ENCODE measurements at places on chromosomes 11 and 22.

DNA sequence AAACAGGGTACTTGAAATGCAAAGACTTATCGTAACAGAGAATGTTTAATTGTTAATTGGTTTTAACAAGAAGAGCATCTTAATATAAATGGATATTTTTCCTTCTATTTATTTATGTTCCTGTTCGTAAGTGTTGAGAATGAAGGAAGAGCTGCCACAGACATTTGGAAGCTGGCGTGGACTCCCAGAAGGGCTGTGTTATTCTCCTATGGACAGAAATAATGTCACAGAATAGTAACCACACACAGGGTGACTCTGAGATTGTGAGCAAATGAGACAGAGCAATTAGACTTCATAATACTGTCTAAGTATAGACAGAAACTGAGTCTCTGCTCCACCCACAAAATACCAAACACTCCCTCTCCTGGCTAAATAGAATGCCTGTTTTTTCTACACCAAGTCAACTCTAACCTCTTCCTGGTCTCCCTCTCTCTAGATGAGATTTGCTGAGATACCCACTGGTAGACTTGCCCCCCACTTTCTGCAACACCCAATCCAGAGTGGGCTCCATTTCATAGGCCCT is 6.1 kb downstream of the APOL3 start:
- H3K4me1 ChIP-seq: peaks cover 84% of the 10 kb centered on the region
- no peaks in the 10 kb centered on the region for H3K27me3 ChIP-seq
- DNase-seq: no peak
- peaks cover 6% of the 10 kb centered on the region for H3K36me3 ChIP-seq
- peak overlapping the region; percentile 96 for H3K27ac ChIP-seq

DNA sequence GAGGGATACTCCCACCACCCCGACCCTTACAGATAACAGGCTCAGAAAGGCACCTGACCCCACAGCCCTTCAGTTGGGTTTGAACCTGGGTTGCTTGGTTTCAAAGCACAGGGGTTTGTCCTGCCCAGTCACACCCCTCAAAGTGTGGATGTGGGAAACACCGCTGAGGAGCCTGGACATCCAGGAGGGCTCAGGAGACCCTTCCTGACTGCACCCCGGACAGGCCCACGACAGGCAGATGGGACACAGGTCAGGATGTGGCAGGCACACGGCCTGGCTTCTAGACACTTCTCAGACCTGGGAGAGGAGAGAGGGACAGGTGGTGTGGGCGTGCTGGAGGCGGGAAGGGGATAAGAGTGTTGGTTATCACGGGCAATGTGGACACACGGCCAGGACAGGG is 932.3 kb downstream of the BRD1 start:
- no peak overlapping the region for H3K4me3 ChIP-seq
- H3K27me3 ChIP-seq: no peaks in the 10 kb centered on the region

GRCh38 chr11:85815186-85815931 is 4.4 kb upstream of the SYTL2 start:
- no peak for DNase-seq
- H3K4me1 ChIP-seq: peaks cover 10% of the 10 kb centered on the region
- H3K36me3 ChIP-seq: no peaks in the 10 kb centered on the region

DNA sequence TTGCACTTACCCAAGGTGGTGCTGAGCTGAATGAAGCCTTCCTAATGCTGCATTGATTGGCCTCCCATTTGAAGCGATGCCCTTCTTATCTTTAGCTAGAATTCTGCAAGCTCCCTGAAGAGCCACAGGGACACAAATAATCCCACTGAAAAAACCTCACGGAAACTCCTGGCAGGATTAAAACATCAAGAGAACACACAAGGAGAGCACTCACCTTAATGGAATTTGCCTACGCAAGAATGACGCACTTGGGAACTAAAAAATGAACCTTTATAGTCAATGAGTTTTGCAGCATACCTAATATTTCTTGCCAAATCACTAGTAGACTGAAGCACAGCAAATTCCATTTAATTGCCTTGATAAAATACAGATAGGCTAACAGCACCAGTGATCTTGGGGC is 232.8 kb upstream of the UBASH3B start:
- H3K4me1 ChIP-seq: no peaks in the 10 kb centered on the region
- no peak overlapping the region for H3K4me3 ChIP-seq
- no peaks in the 10 kb centered on the region for H3K36me3 ChIP-seq
- no peaks in the 10 kb centered on the region for H3K27me3 ChIP-seq

- no peak overlapping the region for H3K27ac ChIP-seq
- H3K27me3 ChIP-seq: no peaks in the 10 kb centered on the region
- DNase-seq: no peak
Measured at GRCh38 chr11:64323373-64323772, 5.5 kb downstream of the PRDX5 start.

DNA sequence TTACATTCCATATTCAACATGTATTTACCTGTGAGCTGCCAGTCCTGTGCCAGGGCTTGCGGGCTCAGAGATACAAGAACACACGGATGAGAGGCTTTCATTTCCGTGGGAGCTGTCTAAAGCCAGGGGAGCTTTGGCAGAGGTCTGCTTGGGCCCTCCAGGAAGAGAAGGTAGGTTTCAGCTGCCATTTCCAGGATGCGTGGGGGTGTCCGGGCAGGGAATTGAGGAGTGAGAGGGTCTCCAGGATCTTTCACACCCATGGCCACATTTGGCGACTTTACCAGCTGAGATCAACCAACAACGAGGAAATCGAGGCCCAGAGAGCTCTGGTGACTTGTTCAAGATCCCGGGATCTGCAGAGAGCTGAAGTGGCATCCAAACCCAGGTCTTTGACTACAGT is 119.6 kb downstream of the BUD13 start:
- no peaks in the 10 kb centered on the region for H3K4me1 ChIP-seq
- H3K4me3 ChIP-seq: no peak overlapping the region
- no peaks in the 10 kb centered on the region for H3K36me3 ChIP-seq
- no peaks in the 10 kb centered on the region for H3K27me3 ChIP-seq
- no peak overlapping the region for H3K27ac ChIP-seq

GRCh38 chr11:17827006-17827405 is 92.4 kb downstream of the KCNC1 start:
- no peaks in the 10 kb centered on the region for H3K36me3 ChIP-seq
- H3K27ac ChIP-seq: no peak overlapping the region
- DNase-seq: no peak
- H3K27me3 ChIP-seq: no peaks in the 10 kb centered on the region
- H3K4me3 ChIP-seq: no peak overlapping the region
- peaks cover 10% of the 10 kb centered on the region for H3K4me1 ChIP-seq

DNA sequence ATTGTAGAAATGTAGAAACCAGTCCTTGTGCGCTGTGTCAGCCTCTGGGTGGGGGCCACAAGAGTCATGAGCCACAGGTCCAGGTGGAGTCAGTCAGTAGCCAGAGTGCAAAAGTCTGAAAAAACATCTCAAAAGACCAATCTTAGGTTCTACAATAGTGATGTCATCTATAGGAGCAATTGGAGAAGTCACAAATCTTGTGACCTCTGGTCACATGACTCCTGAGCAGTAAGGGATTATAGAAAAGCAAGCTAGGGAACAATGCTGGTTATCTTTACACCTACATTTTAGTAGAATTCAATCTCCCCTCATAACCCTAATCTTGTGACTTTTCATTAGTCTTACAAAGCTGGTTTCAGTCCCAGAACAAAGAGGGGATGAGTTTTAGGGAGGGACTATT is 82.7 kb downstream of the CCDC83 start:
- no peak overlapping the region for H3K4me3 ChIP-seq
- no peaks in the 10 kb centered on the region for H3K36me3 ChIP-seq
- H3K4me1 ChIP-seq: no peaks in the 10 kb centered on the region
- H3K27me3 ChIP-seq: no peaks in the 10 kb centered on the region
- H3K27ac ChIP-seq: no peak overlapping the region
- DNase-seq: no peak

DNA sequence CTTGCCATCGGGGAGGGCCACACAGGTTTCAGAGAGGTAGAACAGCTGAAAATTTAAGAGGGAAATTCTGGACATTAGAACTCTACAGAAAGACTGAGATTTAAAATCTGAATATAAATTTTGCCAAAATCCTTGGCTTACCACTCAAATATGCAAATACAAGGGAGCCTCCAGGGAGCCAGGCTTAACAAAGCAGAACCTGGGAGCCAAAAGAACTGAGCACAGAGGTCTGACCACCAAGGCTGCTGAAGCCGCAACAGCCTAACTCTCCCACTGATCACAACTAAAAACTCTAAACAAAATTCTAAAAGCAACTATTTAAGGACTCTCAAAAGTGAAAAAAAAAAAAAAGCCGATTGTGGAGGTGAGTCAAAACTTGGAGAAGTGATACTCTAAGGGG is 34.3 kb downstream of the IZUMO1R start:
- no peaks in the 10 kb centered on the region for H3K27me3 ChIP-seq
- H3K4me1 ChIP-seq: no peaks in the 10 kb centered on the region
- no peak overlapping the region for H3K4me3 ChIP-seq
- no peak overlapping the region for H3K27ac ChIP-seq
- no peak for DNase-seq
- H3K36me3 ChIP-seq: no peaks in the 10 kb centered on the region

DNA sequence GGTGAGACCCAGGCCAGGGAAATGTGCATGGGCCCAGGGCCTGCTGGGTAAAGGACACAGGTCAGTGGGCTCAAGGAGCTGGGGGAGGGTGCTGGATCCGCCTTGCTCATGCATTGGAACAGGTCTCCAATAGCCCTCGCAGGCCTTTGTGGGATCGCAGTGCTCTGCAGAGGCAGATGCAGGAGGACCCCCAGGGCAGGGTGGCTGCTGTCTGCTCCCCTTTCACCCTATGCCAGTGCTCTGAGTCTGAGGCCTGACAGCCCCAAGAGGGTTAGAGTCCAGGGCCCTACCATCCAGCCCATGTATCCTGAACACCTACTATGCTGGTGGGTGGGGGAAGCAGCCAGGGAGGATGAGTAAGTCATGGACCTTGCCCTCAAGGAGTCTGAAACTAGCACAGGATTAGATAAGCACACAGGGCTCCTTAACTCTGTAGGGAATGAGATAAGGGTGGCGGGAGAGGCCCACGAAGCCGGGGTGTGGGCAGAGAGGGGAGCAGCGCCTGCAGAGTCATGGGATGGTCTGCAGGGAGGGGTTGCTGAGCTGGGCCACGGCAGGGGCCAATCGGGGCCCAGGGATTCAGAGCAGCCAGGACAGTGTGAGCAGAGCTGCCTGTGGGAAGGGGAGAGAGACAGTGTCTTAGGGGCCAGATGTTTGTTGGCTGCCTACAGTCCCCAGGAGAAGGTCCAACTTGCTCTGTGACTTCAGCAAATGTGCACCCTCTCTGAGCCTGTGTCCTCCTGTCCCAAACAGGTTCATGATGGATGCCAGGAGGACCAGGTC is 10.5 kb upstream of the EHD1 start:
- no peak for DNase-seq
- no peak overlapping the region for H3K4me3 ChIP-seq
- H3K36me3 ChIP-seq: no peaks in the 10 kb centered on the region
- no peak overlapping the region for H3K27ac ChIP-seq
- H3K27me3 ChIP-seq: no peaks in the 10 kb centered on the region

DNA sequence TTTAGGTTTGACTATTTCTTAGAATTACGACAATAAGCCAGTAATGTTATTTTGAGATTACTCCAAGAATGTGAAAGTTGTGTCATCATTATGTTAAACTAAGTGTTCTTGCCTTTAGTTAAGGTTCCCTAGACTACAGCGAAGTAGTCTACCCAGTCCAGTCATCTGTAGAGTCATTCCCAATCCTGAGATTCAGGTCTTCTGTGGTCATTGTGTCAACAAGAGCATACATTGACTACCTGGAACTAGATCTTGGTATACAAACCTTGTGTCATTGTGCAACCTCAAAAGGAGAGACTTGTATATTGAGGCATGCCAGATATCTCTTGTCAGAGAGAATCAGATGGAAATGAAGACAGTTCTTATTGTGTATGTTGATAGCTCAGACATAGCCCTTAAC is 115.9 kb downstream of the ATM start:
- no peaks in the 10 kb centered on the region for H3K36me3 ChIP-seq
- H3K27ac ChIP-seq: no peak overlapping the region
- H3K4me3 ChIP-seq: no peak overlapping the region
- H3K4me1 ChIP-seq: no peaks in the 10 kb centered on the region
- no peaks in the 10 kb centered on the region for H3K27me3 ChIP-seq
- DNase-seq: no peak

- H3K27me3 ChIP-seq: no peaks in the 10 kb centered on the region
- H3K36me3 ChIP-seq: no peaks in the 10 kb centered on the region
- no peak overlapping the region for H3K4me3 ChIP-seq
- no peak for DNase-seq
- H3K4me1 ChIP-seq: no peaks in the 10 kb centered on the region
- no peak overlapping the region for H3K27ac ChIP-seq
Measured at GRCh38 chr11:70654016-70654415, 255.7 kb downstream of the CTTN start.

DNA sequence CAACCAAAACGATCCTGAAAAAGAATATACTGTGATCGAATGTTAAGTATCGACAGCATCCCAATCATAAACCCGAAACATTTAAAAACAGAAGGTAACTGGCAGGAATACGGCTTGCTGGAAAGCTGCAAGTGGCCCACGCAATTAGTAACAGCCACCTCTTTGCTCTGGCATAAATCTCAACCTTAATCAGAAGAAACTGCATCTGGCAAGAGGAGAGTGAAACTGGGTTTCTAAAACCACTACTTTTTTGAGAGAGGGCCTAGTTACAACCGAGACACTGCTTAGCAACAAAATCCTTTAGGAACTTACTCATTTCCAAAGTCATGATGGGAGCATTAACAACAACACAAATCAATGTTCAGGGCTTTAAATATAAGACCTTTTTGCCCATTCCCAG is 7.9 kb downstream of the NCAPD3 start:
- peaks cover 10% of the 10 kb centered on the region for H3K36me3 ChIP-seq
- H3K4me3 ChIP-seq: no peak overlapping the region
- no peak overlapping the region for H3K27ac ChIP-seq
- H3K27me3 ChIP-seq: no peaks in the 10 kb centered on the region
- no peak for DNase-seq
- H3K4me1 ChIP-seq: no peaks in the 10 kb centered on the region

- no peak overlapping the region for H3K4me3 ChIP-seq
- no peaks in the 10 kb centered on the region for H3K36me3 ChIP-seq
- H3K4me1 ChIP-seq: no peaks in the 10 kb centered on the region
- no peak overlapping the region for H3K27ac ChIP-seq
- no peak for DNase-seq
Measured at GRCh38 chr11:130037058-130037457, 32.6 kb upstream of the APLP2 start.

GRCh38 chr11:101726988-101727387 is 143.2 kb upstream of the TRPC6 start:
- no peaks in the 10 kb centered on the region for H3K27me3 ChIP-seq
- H3K4me1 ChIP-seq: no peaks in the 10 kb centered on the region
- peak overlapping the region; percentile 14 for H3K27ac ChIP-seq

GRCh38 chr11:85848556-85848955 is 6.6 kb upstream of the CCDC83 start:
- H3K4me3 ChIP-seq: no peak overlapping the region
- H3K27me3 ChIP-seq: no peaks in the 10 kb centered on the region
- H3K36me3 ChIP-seq: no peaks in the 10 kb centered on the region
- no peak overlapping the region for H3K27ac ChIP-seq
- peaks cover 6% of the 10 kb centered on the region for H3K4me1 ChIP-seq
- no peak for DNase-seq

GRCh38 chr11:110094298-110095285 is 1.4 kb downstream of the ZC3H12C start:
- H3K27ac ChIP-seq: peak overlapping the region; percentile 94
- no peak for DNase-seq
- peak overlapping the region; percentile 86 for H3K4me3 ChIP-seq
- H3K36me3 ChIP-seq: no peaks in the 10 kb centered on the region
- peaks cover 46% of the 10 kb centered on the region for H3K4me1 ChIP-seq

Data from vagina (tissue), 2 donors.